NCI-H1930 (cell line): ENCODE measurements at places on chromosomes 1 and 21.

DNA sequence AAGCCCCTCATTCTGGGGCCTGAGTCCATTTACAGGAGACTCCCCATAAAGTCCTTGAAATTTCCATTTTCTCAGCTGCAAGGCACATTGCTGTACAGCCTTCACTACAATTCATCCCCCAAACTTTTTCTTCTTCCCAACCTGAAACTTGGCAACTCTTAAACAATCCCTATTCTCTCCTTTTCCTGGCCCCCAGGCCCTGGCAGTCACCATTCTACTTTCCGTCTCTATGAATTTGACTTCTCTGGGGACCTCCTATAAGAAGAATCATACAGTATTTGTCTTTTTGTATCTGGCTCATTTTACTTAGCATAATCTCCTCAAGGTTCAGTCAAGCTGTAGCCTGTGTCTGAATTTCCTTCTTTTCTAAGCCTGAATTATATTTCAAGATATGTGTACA, 332.9 kb downstream of the PCP4 start:
- no peak for DNase-seq

- DNase-seq: no peak
These were observed 690.7 kb downstream of the NCAM2 start for GRCh38 chr21:21688889-21689288.

DNA sequence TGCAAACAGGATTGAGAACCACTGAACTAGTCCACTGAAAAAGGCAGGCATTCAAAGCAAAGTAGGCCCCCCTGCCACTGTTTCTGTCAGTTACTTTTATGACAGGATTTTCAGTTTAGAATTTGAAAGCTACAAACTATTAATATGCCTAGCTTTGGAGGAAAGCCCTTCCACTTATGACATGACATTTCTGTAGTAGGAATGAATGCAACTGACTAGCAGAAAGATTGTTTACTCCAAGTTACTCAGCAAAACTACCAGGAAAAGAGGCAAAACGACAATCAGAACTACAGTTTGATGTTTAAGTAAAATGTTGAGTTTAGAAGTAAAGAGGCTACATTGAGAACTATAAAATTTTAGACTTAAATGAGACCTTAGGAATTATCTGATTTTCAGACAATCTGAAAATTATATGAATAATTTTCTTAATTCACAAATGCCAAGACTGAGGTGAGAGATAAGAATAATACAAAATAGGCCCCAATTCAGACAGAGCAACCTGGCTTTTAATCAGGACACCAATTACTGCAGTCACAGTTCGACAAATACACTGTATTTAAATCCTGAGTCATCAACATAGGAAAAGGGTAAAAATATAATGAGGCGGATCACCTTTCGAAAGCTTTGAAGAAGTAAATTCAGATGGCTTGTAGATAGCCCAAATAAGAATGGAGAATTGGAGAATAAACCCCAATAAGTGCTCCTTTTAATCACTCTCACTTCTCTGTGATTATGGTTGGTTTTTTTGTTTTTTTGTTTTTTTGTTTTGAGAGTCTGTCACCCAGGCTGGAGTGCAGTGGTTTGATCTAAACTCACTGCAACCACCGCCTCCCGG, 2.2 kb downstream of the PRKAB2 start:
- DNase-seq: no peak

GRCh38 chr1:244322791-244323521, 128.8 kb downstream of the ADSS2 start:
- DNase-seq: no peak

DNA sequence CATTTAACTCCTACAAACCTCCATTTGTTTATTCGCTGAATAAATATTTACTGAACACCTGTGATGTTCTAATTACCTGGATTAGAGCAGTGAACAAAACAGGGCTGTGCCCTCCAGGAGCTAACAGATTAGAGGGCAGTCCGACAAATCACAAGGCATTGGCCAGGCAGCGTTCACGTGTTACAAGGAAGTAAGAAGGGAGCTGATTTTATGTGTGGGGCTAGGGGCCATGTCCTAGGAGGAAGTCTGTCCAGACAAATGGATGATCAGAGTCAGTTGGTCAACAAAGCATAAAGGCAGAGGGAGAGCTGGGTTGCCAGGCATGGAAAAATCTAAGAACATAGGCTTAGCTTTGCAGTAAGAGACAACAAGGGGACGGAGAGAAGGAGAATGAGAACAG, 57.3 kb upstream of the BACE2 start:
- no peak for DNase-seq

DNA sequence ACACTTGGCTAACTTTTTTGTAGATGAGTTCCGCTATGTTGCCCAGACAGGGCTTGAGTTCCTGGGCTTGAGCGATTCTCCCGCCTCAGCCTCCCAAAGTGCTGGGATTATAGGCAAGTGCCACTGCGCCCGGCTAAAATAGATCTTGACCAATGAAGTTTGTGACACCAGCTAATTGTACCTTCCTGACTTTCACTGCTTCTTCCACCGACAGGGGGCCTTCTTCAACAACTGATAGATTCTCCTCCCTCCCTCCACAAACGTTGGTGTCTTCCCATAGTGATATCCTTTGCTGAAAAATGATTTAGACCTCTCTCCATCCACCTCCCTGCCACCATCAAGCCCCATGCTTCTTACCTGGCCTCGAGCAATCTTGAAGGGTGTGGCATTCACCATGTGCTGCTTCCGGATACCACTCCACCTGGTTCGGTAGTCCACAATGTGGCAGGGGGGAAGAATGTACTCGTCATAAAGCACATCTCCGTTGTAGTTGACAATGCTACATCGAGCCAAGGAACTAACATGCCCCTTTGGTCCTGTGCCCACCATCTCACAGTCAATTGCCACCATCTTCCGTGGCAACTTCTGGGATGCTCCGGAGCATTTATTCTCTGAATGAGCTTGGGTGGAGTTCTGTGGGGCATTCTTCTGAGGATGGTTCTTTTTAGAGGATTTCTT, 1.6 kb upstream of the METTL25B start:
- peak; percentile 43 for DNase-seq

DNA sequence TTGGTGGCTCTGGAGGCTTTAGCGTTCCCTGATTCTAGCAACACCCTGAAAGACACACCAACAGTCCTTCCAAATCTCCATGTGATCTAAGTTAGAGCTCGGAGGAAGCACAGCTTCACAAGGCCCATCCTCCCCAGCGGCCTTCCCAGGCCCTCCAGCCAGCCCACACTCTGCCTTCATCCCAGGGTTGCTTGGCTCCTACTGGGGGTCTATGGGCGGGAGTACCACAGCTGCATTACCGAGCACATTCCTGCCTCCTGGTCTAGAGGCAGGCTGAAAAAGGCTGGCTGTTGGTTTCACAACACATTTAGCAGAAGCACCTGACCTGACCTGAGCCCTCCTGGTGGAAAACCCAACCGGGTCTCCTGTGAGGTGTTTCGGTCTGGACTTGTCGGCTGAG, 54.7 kb upstream of the TRIM67 start:
- no peak for DNase-seq

DNA sequence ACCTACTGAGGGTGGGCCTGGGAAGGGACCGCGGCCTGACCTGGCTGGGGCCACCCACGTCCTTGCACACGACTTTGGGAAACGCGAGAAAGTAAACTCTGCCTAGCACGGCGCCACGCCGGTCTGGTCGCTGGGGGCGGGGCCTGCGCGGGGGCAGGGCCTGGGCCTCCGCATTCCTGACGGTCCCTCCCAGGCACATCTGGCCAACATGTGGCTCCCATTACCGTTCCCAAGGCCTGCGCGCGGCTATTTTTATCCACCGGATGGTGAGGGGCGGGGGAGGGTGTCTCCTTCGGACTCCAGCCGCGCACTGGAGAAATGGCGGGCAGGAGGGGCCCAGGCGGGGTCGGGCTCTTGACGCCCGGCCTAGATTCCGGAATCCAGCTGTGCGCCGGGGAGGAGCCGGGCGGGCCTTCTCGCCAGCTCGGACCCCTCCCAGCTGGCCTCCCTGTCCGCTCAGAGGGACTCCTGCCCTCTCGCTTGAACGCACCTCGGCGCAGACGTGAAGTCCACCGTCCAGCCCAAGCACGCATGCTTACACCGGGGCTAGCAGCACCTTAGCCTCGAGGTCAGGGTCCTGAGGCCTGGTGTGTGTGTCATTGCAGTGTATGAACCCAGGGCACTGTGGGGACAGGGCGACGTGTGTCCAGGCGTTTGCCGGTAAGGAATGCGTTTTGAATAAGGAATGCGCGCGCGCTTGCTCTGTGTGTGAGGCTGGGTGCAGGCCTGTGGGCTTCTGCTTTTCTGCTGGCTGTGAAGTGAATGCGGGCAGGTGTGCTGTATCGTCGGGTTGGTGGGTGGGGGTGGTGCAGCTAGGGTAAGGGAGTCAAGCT, 2.1 kb downstream of the EVA1B start:
- no peak for DNase-seq

GRCh38 chr1:97870589-97870988, 50.2 kb downstream of the DPYD start:
- DNase-seq: peak; percentile 86

DNA sequence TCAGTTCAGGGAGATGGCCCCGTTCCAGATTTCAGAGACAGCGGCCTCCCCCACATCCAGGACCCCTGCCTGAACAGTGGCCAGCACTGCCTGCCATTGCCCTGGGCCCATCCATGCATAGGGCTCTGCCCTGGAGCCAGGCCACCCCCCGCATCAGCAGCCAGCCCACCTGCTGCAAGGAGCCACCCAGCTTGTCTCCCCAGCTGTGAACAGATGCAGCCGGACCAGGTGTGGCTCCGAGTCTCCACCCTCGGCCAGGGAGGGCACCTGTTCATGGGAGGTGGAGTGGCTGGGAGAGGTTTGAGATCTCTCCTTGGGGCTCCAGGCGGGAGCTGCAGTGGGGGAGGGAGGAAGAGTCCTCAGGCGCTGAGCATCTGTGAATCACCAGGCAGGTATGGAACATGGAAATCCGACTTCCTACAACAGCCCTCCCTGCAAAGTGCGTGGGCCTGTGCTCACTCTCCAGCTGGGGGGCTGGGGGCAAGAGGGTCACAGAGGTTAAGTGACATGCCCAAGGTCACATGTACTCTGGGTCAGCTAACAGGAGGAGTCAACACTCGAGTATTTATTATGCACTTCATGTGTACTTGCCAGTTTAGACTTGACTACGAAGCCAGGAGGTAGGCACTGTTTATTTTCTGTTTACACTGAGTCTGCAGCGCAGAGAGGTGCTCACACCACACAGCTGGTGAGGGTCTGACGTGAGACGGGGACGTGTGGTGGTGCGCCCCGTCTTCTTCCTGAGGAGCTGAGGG, 4.8 kb upstream of the HES5 start:
- no peak for DNase-seq

- DNase-seq: no peak
These were observed 327.5 kb upstream of the LYPLAL1 start for GRCh38 chr1:218846181-218846580.

- no peak for DNase-seq
These were observed 141.4 kb upstream of the ARHGEF16 start for GRCh38 chr1:3312898-3313575.
